ENCODE measurements at places on chromosomes 13 and 19.

DNA sequence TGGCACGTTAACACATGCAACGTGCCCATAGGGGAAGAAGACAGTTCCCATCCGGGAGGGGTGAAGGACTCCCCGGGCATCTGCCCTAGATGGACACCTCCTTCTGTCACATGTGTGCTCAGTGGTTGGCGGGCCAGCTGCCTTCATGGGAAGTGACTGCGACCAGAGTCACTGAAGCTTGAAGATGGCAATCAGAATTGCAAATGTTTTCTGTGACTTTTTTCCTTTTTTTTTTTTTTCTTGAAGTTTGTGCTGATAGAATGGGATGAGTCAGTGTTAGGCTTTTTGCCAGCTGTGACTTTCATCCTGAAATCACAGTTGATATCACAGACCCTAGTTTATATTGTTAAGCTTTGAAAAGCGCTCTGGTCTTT, 109.2 kb upstream of the MCF2L start:
- no peak for DNase-seq

DNA sequence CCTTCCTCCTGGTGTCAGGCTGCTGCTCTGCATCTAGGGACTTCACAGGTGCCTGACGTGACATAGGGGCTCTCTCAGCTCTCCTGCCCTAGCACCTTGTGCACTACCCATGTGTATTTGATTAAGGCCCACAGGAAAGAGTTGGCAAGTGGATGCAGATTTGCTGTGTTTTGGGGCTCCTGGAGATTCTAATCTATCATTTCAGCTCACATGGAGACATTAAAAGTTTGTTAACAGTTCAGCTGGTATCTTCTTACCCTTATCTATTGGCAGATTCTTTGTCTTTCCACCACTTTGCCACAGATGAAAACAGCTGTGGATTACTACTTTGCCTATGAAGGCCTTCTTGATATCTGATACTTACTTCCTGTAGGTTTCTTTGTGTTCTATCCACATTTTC, 41.9 kb downstream of the WASF3 start:
- no peak for DNase-seq

DNA sequence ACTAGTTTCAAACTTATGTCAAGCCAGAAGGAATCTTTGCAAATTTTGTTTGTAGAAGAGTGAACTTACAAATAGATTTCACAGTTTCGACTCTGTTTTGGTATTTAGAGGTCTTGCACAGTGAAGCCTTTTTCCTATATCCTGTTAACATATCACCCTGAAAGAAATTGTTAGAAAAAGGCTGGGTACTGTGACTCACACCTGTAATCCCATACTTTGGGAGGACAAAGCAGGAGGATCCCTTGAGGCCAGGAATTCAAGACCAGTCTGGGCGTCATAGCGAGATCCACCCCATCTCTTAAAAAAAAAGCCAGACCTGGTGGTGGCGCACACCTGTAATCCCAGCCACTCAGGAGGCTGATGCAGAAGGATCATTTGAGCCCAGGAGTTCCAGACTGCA, 224.0 kb downstream of the GGACT start:
- DNase-seq = no peak

GRCh38 chr13:102359264-102359663, 42.6 kb downstream of the FGF14 start:
- no peak for DNase-seq

GRCh38 chr19:45615795-45616703, 14.0 kb upstream of the GPR4 start:
- DNase-seq = peak; percentile 79

DNA sequence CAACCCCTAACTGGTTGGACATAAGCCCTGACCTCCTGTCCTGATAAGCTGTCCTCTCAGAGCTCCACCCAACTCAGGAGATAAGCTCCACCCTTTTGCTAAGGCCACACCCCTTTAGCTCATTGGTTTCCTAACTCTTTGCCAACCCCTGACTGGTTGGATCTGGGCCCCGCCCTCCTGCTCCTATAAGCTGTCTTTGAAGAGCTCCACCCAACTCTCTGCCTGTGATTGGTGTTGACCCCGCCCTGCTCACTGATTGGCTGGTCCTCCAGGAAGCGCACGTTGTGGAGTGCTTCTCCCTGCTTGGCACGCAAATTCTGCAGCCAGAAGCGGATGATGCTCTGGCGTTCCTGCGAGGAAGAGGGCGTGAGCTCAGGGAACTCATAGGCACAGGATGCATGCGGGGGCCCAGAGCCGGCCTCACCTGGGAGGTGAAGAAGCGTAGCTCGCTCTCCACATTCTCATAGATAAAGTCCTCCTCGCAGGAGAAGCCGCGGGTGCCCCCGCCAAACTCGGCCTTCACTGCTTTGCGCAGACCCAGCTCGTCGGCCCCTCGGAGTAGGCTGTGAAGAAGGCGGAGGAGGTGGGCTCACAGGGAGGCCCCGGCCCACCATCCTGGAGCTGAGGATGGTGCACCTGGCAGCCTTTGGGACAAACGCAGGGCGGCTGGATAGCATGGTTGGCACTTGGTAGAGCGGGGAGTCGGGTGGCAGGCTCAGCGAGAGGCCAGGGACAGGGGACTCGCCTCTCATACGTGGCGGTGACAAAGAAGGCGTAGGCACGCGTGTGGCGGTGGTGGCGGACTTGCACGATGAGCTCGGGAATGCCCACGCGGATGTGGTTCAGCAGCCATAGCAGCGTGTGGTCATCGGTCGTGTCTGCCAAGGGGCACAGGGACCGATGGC, 1.7 kb downstream of the ANO8 start:
- DNase-seq = peak; percentile 34

DNA sequence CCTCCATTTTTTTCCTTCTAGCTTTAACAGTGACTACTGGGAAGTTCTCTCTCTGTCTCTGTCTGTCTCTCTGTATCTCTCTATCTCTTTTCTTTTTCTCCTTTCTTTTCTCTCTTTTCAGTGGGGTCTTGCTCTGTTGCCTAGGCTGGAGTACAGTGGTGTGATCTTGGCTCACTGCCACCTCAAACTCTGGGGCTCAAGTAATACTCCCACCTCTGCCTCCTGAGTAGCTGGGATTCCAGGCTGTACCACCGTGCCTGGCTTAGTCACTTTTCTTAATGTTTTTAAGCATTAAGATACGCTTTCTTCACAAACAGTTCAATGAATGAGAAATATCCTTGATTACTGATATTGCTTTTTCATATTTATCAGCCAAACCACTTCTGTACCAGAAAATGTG, 13.1 kb downstream of the PCCA start:
- no peak for DNase-seq

DNA sequence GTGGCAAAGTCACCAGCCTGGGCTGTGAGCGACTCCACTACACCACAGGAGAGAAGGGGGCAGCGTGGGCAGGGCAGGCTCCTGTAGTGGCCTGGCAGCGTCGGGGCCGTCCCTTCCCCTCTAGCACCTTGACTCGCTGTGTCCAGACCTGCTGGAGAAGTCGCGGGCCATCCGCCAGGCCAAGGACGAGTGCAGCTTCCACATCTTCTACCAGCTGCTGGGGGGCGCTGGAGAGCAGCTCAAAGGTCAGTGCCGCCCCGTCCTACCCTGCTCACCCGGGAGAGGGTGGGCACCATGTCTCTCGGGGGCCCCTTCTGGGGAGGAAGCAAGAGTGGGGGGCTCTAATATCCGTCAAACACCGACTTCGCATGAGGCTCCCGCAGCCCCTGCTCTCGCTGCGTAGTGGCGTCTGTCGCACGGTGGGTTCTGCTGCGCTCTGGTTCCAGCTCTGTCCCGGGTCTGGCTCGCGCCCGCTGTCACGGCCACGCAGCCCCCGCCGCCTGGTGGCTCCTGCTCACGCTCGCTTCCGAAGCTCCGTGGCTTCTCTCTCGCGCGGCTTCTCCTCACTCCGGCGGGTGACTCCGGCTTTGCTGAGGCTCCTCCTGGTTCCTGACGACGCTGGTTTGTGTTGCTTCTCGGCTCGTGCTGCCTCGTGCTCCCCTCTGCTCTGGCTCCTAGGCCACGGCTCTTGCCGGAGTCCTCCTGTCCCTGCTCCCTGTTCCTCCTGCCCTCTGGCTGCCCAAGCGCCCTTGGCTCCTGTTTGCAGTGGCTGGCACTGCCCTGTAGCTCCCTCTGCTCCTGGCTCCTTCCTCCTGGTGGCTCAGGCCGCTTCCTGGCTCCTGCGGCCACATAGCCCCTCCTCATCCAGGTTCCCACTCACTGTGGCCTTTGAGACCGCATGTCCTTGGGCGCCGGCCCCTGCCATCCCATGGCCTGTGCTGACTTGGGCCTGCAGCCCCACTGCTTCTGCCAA, 27.2 kb downstream of the MYH14 start:
- no peak for DNase-seq

- no peak for DNase-seq
These were observed 202.7 kb downstream of the SHISA2 start for GRCh38 chr13:25848812-25849745.

- no peak for DNase-seq
These were observed 141.2 kb downstream of the LHFPL6 start for GRCh38 chr13:39461685-39462266.

DNA sequence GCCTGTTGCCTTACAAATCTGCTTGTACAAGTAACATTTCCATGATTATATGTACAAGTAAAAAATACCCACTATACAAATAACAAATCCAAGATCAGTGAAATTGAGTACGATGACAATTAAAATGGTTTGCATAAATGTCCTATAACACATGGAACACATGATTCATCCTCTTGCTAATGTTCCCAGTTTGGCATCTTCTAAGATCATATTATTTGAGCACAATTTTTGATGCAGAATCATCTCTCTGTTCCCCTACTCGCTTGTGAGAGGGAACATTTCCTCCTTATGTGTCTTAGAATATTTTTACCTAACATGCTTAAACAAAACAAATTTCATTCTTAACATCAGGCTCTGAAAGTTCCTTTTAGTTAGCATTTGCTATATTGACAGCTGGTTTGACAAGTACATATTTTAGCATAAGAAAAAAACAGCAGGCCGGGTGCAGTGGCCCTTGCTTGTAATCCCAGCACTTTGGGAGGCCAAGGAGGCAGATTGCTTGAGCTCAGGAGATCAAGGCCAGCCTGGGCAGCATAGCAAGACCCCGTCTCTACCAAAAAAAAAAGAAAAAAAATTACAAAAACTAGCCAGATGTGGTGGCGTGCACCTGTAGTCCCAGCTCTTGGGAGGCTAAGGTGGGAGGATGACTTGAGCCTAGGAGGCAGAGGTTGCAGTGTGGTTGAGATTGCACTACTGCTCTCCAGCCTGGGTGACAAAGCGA, 14.2 kb downstream of the ZNF331 start:
- DNase-seq = no peak

GRCh38 chr19:31174948-31175347, 174.3 kb downstream of the TSHZ3 start:
- DNase-seq = no peak

DNA sequence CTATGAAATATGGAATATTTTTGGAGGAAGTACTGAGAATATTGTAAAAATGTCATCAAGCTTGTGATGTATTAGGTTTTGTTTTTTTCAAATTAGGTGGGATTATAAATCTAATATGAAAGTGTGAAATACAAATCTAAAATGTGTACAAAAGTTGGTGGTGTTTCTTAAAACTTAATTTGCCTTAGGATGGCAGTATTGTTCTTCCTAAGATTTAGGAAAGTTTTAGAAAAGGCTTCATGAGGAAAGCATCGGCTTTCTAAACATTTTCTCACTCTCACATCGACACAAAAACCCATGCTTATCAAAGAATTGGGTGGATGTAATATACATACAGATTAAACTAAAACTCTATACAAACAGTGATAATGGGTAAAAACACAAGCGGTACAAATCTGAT, 972.0 kb upstream of the PCDH20 start:
- no peak for DNase-seq

- DNase-seq = no peak
These were observed 38.0 kb upstream of the SPATA13 start for GRCh38 chr13:24122569-24122968.

DNA sequence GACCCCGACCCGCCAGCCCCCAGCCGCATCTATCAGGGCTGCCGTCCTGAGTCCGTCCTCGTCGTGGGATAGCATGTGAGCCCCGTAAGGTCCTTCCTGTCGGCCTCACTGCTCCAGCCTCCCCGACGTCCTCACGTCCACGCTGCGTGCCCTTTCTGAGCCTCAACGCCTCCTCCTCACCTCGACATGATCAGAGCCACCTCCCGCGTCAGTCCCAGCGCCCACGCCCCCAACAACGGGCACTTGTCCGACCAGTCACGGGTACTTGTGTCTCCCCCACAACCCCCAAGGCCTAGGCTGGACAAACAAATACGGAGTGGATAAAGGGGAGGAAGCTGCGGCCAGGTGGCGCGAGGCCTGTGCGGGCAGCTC, 665 bp downstream of the ZNF497 start:
- DNase-seq = peak; percentile 10

- DNase-seq = no peak
These were observed 38.4 kb downstream of the PIBF1 start for GRCh38 chr13:72820156-72820897.

DNA sequence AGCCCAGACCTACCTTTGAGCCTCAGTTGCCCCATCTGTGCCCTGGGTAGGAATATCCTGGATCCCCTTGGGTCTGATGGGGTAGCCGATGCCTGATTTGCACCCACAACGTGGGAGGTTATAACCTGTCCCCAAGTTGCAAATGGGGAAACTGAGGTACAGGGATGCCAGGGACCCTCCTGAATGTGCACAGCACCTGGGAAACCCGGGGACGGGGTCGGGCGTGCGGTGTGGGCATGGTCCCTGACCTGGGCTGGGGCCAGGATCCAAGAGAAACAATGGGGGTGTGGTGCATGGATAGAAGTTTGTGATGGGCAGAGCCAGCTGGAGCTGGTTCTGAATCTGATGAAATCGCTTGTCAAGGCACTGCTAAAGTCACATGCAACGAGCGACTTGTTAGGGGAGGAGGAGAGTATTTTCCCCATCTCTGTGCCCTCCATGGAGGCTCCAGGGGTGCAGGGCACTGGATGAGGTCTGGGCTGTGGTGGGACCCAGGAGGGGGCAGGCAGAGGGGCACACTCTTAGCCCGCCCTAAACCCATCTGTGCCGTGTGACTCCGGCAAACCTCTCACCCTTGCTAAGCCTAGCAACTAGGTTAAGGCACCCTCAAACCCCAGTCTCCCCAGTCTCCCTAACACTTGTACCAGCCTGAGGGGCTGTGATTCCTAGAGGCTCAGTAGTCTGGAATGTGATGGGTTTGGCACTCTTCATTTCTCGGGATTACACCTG, 749 bp downstream of the GDF15 start:
- DNase-seq = no peak

DNA sequence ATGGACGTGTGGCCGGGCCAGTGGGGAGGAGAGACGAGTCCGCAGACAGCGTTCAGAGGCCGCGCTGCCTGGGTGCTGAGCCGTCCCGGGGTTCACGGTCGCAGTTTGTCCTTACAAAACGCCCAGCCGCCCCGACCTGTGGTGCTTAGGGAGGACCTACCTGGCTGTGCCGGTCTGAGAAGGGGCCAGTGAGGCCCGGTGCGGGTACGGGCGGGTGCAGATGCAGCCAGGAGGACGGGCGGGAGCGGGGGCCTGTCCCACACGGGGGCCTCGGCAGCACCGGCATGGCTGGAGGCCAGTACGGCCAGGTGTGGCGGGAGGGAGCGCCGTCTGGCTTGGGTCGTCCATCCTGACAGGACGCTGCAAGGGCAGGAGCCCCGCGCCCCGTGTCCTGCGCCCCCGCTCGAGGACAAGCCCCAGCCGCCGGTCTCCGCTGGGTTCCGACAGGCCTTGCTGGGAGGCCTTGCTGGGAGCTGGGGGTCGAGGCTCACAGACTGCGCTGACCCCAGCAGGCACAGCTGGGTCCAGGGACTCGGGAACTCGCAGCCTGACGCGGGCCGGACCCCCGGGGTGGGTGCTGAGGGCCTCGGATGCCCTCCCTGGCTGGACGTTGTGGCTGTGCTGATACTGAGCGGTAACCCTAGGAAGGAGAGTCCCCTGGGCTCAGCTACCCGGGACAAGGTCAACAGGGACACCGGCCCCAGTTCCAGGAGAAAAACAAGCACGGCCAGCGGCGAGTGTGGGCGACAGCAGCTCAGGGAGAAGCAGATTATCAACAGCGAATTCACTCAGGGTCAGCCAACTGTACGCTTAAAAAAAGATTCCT, 5.3 kb upstream of the PROZ start:
- DNase-seq = peak; percentile 19

Measured in activated CD4-positive, alpha-beta T cell treated with anti-CD3 and anti-CD28 coated beads, Interleukin-2, amount 50 U/mL, for 1 hour (primary cell).